ENCODE measurements at places on chromosomes 6 and 20.

- no peak for DNase-seq
These were observed 42.5 kb downstream of the LYRM2 start for GRCh38 chr6:89596056-89596455.

GRCh38 chr20:39070484-39071231 lies 108.5 kb downstream of the DHX35 start:
- no peak for DNase-seq

- no peak for DNase-seq
These were observed 30.4 kb upstream of the PI16 start for GRCh38 chr6:36924131-36924530.

GRCh38 chr6:39261751-39262150 lies 32.5 kb upstream of the KCNK5 start:
- no peak for DNase-seq

- DNase-seq: no peak
These were observed 3.1 kb upstream of the MAVS start for GRCh38 chr20:3843490-3843889.

GRCh38 chr20:63979557-63980316 lies at the start of gene SAMD10:
TSS of gene SAMD10 (minus strand) at chr20:63979642. CDS start at chr20:63979467, 175 bp downstream.
- DNase-seq: no peak

DNA sequence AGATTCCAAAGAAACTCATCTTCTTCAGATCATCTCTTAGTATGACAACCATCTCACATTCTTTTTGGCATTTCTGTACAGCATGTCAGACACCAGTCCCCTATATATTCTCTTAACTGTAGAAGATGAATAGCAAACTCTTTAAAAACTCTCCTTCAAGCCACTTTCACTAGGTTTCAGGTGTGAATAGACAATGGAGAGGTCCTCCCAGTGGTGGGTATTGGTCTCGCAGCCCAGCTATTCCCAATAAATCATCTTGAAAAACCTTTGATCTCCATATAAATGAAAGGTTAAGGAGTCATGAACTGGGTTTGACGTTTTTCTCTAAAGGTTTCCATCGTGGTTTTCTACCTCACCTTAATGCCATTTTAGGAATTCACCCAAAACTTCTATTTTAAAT lies 180.0 kb downstream of the GJA1 start:
- no peak for DNase-seq

DNA sequence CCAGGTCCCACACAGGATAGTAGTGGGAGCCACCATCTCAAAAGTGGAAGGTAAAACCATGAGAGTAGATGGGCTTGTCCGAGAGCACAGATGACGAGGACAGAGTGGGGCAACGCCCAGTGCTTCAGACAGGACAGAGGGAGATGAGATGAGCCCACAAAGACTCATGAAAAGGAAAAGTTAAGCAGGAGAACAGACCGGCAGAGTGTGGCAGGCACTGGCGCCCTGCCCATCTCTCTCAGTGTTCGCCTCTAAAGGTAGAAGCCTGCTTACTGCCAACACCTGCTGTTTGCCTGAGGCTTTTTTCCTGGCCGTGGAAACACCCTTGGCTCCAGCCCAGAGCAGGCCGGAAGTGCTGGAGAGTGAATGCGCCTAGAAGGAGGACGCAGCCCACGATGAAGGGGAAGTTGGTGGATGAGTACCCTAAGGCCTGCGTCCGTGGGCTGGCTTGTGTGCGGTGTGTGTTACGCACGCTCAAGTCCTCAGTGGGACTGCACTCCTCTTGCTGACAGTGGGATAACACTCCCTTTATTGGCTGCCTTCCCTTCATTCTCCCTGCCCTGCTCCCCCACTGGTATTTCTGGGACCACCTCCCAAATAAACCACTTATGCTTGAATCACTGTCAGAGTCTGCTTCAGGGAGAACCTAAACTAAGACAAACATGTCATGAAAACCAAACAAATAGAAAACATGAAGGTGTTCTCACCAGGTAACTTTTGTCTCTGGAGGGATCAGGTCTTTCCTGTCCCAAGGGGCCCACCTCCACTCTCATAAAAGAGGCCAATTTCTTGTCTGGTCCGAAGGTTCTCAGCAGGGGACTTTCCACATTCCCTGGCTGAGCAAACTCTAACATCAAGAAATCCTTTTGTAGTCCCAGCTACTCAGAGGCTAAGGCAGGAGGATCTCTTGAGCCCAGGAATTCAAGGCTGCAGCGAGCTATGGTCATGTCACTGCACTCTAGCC lies 9.1 kb upstream of the FOXP4 start:
- DNase-seq: no peak

DNA sequence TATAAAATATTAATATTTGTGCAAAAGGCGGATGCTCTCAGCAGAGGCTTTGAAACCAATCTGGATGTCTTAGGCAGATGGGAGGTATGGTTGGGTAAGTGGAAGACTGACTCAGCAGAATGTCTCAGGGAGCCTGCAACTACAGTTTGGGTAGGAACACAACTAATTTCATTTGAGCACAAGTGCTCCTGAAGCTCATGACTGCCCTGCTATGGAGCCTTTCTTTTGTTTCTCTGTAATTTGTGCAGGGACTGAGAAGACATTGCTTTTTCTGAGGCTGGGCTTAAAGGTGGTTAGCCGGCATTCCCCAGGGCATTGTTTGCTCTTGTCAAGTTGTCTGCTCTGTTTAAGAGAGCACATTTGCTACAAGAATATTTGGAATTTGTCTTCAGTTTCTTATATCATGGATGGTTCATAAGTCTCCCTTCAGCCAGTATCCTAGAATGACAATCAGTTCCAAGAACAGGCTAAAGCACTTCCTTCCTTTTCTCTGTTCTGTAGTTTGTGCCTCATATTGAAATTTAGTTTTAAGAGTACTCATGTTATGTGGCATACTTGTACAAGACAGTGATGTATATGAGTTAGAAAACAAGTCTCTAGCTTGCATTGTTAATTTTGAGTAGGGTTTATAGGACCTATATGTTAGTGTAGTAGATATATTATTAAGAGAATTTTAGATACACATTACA lies 208.3 kb downstream of the ZFAND3 start:
- DNase-seq: no peak

DNA sequence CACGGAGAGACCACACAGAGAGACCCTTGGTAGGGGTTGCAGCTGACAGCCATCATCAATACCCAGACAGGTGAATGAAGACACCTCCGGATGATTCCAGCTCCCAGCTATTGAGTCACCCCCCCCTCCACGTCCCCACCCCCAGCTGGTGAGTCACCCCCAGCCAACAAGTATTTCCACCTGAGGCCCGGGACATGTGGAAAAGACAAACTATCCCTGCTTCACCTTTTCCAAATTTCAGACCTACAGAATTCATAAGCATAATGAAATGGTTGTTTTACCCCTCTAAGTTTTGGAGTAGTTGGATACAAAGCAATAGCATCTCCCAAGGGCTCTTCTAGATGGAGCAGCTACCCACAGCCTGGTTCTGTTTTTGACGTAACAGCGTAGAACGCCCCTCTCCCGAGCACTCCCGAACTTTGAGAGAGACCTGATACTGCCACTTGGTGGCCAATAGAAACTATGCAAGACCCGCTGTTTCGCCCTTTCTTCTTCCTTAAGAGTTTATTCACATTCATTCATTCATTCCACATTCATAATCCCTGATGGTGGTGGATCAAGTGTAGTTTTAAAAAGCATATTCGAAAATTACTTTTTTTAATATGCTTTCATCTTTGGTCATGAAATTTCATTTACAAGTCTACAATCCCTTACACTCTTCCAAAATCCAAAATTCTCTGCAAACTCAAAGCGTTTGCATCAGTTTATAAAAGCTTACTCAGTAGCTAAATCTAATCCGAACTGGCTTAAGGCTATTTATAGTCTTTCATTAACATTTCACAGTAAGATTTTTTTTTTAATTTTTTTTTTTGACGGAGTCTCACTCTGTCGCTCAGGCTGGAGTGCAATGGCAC lies 15.1 kb upstream of the PPP1R16B start:
- no peak for DNase-seq

DNA sequence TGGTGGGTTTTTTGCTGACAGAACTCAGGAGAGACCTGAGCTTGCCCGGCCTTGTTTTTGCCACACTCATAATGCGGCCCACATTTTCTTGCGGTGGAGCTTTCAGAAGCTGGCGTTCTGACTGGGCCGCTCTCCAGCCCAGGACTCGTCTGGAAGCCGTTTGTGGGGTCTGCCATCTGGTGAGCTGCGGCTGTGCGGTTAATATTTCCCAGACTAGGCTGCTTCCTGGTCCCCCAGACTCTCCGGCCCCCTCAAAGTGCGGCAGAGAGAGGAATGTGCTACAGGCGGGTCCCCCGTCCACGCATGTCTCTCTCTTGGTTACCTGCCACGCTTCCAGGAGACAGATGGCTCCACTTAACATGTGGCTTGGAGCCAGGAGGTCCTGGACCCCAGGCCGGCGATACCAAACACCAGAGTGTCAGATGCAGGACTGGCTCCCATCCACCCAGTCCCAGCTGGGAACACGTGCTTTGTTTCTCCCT lies 128.9 kb upstream of the PMEPA1 start:
- DNase-seq: no peak

DNA sequence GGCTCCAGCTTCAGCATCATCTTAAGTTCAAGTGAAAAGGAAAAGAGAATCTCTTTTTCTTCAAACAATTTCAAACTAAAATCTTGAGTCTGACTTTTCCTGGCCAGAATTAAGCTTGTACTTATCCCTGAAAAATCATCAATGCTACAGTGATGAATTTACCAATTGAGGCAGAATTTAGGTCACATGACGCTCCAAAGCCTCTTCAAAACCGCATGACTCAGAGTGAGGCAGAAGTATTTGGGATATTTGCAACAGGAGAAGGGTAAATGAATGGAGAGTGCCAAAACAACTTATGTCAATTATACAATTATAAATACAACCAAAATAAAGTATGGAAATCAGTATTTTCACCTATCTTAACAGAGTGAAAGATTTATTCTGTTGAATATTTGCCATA lies 515.5 kb downstream of the COL12A1 start:
- no peak for DNase-seq

DNA sequence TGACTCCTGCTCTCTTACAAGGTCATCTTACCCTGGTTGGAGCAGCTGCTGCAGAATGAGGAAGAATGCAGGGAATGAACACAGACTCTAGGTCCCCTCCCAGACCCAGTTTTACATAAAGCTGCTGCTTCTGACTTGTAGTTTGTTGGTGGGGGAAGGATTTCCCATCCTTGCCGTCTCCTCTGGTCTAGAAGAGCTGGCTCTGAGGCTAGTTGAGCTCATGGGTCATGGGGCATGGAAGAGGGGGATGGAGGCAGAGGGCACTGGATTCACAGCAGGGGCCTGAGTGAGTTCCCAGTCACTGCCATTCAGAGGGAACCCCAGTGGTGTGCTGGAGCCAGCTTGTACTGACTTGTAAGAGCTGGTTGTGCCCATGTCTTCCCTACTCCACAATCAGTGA lies 9.2 kb upstream of the GUCA1A start:
- no peak for DNase-seq

DNA sequence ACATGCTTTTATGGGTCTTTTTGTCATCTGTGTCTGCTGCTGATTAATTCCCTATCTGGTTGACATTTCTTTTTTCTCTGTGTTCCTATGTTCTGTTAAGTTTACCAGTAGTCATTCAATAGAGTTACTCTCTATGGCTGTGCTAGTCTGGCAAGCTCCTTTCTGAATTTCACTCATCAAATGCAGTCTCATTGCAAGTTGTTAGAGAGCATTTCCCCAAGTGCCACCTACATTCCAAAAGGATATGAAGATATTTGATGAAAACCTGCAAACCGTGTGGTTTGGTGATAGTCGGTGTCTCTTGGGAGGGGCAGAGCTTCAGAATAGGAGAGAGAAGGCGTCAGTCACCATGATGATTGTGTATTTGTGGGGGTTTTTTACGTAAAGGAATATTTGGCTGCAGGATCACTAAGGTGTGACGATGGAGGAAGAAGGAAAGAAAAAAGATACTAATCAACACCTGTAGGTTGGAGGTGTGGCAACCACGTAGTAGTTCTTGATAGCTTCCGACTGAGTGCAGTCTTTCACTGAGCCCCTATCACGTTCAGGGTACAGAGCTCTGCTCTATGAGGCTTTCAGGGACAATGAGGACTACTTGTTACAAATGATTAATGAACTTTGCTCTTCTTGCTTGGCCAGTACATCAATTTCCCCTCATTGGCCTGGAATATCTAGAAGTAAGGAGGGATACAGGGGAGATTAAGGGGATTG lies 73.1 kb upstream of the TNFAIP3 start:
- no peak for DNase-seq

DNA sequence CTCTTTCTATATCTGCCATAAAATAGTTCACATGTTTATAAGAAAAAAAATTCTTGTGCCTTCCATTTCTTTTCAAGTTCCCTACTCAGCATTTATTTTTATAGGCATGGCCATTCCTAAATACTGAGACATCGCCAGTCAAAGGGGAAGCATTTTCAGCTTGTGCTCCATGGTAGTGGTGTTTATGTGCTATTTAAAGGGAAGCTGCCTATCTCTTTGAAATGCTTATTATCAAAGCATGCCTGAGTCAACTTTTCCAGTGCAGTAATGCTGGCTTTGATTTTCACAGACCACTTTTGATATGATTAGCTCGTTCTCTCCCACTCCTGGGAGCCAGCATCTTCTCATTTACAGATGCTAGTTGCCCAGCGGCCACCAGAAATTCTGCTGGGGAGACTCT lies 124.1 kb upstream of the RIN2 start:
- no peak for DNase-seq

GRCh38 chr6:17066610-17067009 lies 35.2 kb upstream of the STMND1 start:
- no peak for DNase-seq

DNA sequence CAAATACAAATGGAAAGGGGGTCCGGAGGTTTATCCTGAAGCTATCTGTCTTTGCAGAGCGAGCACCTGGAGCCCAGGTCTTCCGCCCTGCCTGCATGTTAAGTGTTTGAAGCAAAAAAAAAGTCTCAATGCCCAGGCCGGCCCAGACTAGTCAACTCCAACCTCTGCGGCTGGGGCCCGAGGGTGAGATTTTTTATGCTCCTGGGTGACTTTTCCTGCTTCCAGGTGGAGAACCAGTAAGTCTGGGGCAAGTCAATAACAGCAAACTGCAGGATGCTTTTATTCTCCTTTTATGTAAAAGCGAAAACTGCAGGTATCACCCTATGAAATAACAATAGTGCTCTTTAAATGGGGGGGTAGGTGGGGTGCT lies 2.0 kb upstream of the ZBP1 start:
- DNase-seq: no peak

GRCh38 chr6:148951662-148952061 lies 204.8 kb downstream of the UST start:
- no peak for DNase-seq

DNA sequence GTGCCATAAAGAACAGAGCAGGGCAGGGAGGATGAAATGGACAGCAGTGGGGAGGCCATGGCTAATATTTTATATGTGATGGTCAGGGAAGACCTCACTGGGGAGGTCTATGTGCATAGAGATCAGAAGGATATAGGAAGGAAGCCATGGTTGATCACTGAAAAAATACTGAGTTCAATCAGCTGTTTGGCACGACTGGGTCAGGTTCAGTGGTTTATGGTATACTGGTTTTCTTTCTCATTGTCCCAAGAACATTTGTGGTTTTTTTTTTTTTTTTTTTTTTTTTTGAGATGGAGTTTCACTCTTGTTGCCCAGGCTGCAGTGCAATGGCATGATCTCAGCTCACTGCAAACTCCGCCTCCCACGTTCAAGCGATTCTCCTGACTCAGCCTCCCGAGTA lies 78.3 kb upstream of the TIAM2 start:
- no peak for DNase-seq

GRCh38 chr6:147366290-147366689 lies 142.2 kb upstream of the SAMD5 start:
- DNase-seq: no peak

Data from tibial artery (tissue), 4 donors.